NAMALWA (cell line): ENCODE measurements at places on chromosomes 5 and 9.

GRCh38 chr5:132774406-132774805, 2.6 kb downstream of the SEPTIN8 start:
- no peak for DNase-seq

DNA sequence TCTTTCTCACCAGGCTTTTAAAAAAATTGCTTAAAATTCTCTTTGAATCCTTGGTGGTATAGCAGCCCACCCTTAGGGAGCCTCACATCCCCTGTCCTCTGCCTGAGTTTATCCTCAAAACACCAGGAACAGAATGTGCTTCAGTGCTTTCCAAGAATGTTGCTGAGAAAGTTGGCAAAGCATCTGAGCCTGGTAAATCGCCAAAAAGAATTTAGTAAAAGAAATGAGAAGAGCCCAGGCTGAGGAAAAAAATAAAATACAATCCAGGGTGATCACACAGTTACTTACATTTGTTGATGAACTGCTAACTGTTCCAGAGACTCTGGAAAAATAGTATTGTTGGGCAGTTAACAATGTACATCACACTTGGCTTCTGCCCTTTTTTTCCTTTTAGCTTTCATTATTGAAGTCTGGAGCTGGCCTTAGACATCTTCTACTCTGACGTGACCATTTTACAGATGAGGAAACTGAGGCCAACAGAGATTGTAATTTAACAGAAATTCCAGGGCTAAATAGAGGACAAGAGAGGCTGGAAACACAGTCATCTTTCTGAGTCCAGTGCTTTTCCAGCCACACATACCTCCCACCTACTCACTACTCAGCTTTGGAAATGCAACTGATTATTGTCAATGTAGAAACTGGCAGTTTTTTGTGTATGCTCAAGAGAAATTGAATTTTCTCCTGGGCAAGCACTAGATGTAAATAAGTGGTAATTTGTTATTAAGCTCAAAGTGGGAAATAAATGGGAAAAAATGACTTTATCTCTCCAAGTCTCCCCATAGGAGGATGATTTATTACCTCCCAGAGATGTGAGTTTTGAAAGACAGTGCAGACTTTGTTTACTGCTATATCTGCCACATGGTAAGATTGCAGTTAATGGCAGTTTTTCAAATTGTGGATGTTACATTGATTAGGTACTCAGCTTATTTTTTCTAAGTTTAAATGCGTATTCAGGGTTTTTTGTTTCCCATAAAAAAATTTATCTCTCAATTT, 86.7 kb upstream of the ALDH1A1 start:
- DNase-seq = no peak

GRCh38 chr5:36531401-36531800, 75.0 kb upstream of the SLC1A3 start:
- DNase-seq = no peak

DNA sequence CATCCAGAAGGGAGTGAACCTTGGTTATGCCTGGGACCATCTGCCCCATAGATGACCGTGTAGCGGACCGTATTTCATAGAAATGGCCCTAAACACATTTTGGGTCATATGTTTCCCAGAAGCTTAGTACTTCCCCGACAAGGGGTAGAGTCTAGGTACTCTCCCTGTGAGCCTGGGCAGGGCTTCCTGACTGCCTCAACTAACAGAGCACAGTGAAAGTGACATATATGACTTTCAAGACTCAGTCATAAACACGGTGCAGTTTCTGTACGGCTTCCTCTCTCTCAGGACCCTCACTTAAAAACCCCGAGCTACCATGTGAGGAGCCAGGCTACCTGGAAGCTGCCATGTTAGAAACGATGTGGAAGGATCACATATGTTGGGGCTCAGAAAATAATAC, 20.9 kb downstream of the C9orf57 start:
- DNase-seq = no peak

GRCh38 chr9:28934111-28934510, 1360.8 kb upstream of the C9orf72 start:
- no peak for DNase-seq

GRCh38 chr5:911601-912000, 18.9 kb downstream of the TRIP13 start:
- no peak for DNase-seq

GRCh38 chr5:116571568-116572349, 2.9 kb downstream of the SEMA6A start:
- no peak for DNase-seq

- DNase-seq = no peak
Measured at GRCh38 chr9:78214492-78214891, 21.4 kb upstream of the CEP78 start.

GRCh38 chr5:90934091-90934719, 375.6 kb downstream of the ADGRV1 start:
- no peak for DNase-seq
